ENCODE measurements at places on chromosomes 5 and 9. TPM values are rescaled to one million over a fixed set of nuclear protein-coding genes. Genes with fewer than 3 reads are reported as not detected.

DNA sequence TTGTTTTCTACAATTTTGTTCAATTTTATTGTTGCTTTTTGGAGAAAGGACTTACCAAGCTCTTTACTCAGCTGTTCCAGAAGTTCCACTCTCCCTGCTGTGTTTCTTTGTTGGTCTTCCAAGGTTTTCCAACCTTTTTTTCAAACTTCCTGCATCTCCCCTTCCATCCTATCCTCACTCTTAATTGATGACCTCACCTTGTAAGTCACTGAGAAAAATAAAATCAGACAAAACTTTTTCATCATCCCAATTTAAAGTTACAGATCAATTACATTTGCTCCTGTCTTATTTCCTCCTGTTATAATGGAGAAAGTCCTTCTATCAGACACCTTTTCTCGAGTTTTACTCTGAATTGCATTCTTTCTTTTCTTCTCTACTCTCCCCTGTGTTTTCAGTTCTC is 121.1 kb downstream of the DMXL1 start:
- H3K4me1 ChIP-seq = peaks cover 12% of the 10 kb centered on the region
- no peak overlapping the region for H3K27ac ChIP-seq
- H3K27me3 ChIP-seq = no peaks in the 10 kb centered on the region
- no peak overlapping the region for H3K4me3 ChIP-seq
- DNase-seq = no peak
- H3K36me3 ChIP-seq = peaks cover 22% of the 10 kb centered on the region

GRCh38 chr9:94864862-94865509 is 138.5 kb downstream of the AOPEP start:
- peaks cover 16% of the 10 kb centered on the region for H3K27me3 ChIP-seq
- H3K27ac ChIP-seq = no peak overlapping the region
- DNase-seq = no peak
- H3K4me3 ChIP-seq = no peak overlapping the region
- peaks cover 36% of the 10 kb centered on the region for H3K4me1 ChIP-seq
- H3K36me3 ChIP-seq = no peaks in the 10 kb centered on the region

TAF11L3 gene
- total RNA-seq = not detected

- no peaks in the 10 kb centered on the region for H3K36me3 ChIP-seq
- no peaks in the 10 kb centered on the region for H3K27me3 ChIP-seq
- H3K4me3 ChIP-seq = no peak overlapping the region
- no peaks in the 10 kb centered on the region for H3K4me1 ChIP-seq
Measured at GRCh38 chr5:120443607-120444006, 20.5 kb upstream of the PRR16 start.

GRCh38 chr5:65916636-65917035 is 9.7 kb upstream of the ERBIN start:
- no peak overlapping the region for H3K27ac ChIP-seq
- H3K4me3 ChIP-seq = no peak overlapping the region
- no peaks in the 10 kb centered on the region for H3K27me3 ChIP-seq
- no peaks in the 10 kb centered on the region for H3K4me1 ChIP-seq

FOXI1 gene
- total RNA-seq = not detected

- peaks cover 69% of the 10 kb centered on the region for H3K36me3 ChIP-seq
- no peaks in the 10 kb centered on the region for H3K27me3 ChIP-seq
- H3K4me3 ChIP-seq = peak overlapping the region; percentile 96
- peak; percentile 66 for DNase-seq
- peaks cover 34% of the 10 kb centered on the region for H3K4me1 ChIP-seq
- peak overlapping the region; percentile 99 for H3K27ac ChIP-seq
Measured at GRCh38 chr5:180832638-180833068, 28.4 kb downstream of the ZFP62 start.

- H3K27me3 ChIP-seq = peaks cover 22% of the 10 kb centered on the region
- no peak for DNase-seq
- H3K4me1 ChIP-seq = no peaks in the 10 kb centered on the region
- H3K36me3 ChIP-seq = no peaks in the 10 kb centered on the region
- no peak overlapping the region for H3K27ac ChIP-seq
- H3K4me3 ChIP-seq = no peak overlapping the region
Measured at GRCh38 chr5:1660511-1660910, 136.8 kb upstream of the LPCAT1 start.

DNA sequence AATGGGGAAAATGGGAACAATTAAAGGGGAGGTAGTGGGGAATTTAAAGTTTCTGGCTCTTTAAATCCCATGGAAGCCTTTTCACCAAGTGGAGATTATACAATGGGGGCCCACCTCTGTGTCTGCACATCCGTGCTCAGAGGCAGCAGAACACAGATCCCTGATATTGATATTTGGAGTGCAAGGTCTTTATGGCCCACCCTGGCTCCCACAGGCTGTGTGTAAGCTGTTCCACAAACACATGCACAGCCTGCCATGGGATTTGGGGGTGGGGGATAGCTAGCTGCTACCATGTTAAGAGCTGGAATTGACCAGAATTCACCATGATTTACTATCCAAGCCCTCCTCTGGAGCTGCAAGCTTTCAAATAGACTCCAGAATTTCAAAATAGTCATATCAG is 55.9 kb downstream of the RASGEF1C start:
- H3K27ac ChIP-seq = no peak overlapping the region
- no peaks in the 10 kb centered on the region for H3K4me1 ChIP-seq
- H3K36me3 ChIP-seq = no peaks in the 10 kb centered on the region
- DNase-seq = no peak
- no peak overlapping the region for H3K4me3 ChIP-seq
- peaks cover 2% of the 10 kb centered on the region for H3K27me3 ChIP-seq

DNA sequence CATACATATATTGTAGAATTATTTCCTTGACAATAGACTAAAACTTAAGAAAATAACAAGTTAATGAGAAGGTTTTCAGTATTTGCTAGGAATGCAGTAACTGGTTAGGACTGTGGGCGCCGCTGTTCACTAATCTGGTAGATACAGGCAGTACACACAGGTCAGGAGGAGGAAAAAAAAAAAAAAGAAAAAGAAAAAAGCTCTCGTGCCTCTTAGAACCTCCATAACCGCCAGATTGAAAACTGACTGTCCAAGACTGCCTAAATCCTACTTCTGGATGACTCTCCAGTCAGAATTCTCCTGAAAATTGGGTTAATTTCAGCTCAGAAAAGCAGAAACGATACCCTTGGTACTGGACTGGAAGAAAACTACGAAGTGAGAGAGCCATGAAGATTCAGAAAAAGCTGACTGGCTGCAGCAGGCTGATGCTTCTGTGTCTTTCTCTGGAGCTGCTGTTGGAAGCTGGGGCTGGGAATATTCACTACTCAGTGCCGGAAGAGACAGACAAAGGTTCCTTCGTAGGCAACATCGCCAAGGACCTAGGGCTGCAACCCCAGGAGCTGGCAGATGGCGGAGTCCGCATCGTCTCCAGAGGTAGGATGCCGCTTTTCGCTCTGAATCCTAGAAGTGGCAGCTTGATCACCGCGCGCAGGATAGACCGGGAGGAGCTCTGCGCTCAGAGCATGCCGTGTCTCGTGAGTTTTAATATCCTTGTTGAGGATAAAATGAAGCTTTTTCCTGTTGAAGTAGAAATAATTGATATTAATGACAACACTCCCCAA is at the start of gene PCDHGA1:
TSS of gene PCDHGA1 (plus strand) at position 216 of the 782 bp plus-strand sequence.
- H3K4me3 ChIP-seq = no peak within 1 kb of the TSS
- peaks cover 7% of the 10 kb centered on the region for H3K36me3 ChIP-seq
- no peak within 1 kb of the TSS for H3K27ac ChIP-seq
- H3K4me1 ChIP-seq = peaks cover 5% of the 10 kb centered on the region
- H3K27me3 ChIP-seq = peaks cover 31% of the 10 kb centered on the region

DMRTA1 gene
- not detected for total RNA-seq

PAPPA gene
- not detected for total RNA-seq

- H3K36me3 ChIP-seq = no peaks in the 10 kb centered on the region
- DNase-seq = no peak
- H3K4me3 ChIP-seq = no peak overlapping the region
- no peaks in the 10 kb centered on the region for H3K4me1 ChIP-seq
- peaks cover 9% of the 10 kb centered on the region for H3K27me3 ChIP-seq
Measured at GRCh38 chr9:74526215-74526614, 29.1 kb downstream of the RORB start.

EEIG1 gene
- total RNA-seq = 227 TPM

All from activated CD8-positive, alpha-beta T cell treated with anti-CD3 and anti-CD28 coated beads, Interleukin-2, amount 10 ng/mL, durations not matched to agents 7 days and 5 days (primary cell).